ENCODE measurements at places on chromosomes 7 and 10.

- DNase-seq: no peak
These were observed 36.7 kb upstream of the HDAC9 start for GRCh38 chr7:18458830-18459229.

- no peak for DNase-seq
These were observed 19.6 kb upstream of the INPP5A start for GRCh38 chr10:132517951-132518521.

DNA sequence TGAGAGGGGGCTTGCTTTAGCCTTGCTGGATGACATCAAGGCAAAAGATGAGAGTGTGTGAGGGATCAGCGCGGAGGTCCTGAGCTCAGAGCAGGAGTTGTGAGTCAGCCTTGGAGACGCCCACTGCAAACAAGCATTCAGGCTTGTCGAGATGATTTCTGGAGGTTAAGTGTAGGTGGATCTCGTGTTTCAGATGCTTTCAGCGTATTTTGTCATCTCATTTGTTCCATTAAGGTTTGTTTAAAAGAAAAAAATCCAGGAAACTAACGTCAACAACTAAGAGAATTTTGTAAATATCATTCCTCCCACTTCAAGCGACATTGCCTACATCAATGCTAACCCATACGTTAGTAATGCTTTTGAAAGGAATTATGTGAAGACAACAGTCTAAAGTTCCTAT, 715.4 kb upstream of the NRP1 start:
- no peak for DNase-seq

- no peak for DNase-seq
These were observed 56.6 kb downstream of the ELMO1 start for GRCh38 chr7:37391791-37392672.

- no peak for DNase-seq
These were observed 137.0 kb downstream of the RAMP3 start for GRCh38 chr7:45294559-45294958.

GRCh38 chr10:85795460-85795859, 571.1 kb downstream of the GRID1 start:
- DNase-seq: no peak

- DNase-seq: no peak
These were observed 244.0 kb downstream of the SKAP2 start for GRCh38 chr7:26620352-26620751.

- DNase-seq: no peak
These were observed 11.2 kb downstream of the SLC13A4 start for GRCh38 chr7:135716677-135717238.

GRCh38 chr7:155057076-155057475, 13.0 kb upstream of the HTR5A start:
- no peak for DNase-seq

DNA sequence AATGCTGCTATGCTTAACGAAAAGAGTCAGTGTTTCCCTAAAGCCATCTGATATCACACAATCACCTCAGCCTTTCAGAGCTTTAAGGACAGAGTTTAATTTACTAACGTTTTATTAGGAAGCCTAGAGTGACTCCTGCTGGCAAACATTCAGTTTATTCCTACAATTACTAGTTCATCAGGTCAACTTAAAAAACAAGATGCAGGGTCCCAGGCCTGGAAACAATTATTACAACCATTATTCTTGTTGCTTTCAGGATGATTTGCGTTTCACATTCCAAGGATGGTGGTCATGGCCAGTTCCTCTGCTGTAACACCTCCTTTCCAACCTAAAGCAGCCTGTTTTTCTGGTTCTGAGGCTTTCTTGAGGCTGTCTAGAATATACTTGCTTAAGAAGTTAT, 1.5 kb upstream of the FAM53B start:
- DNase-seq: no peak

DNA sequence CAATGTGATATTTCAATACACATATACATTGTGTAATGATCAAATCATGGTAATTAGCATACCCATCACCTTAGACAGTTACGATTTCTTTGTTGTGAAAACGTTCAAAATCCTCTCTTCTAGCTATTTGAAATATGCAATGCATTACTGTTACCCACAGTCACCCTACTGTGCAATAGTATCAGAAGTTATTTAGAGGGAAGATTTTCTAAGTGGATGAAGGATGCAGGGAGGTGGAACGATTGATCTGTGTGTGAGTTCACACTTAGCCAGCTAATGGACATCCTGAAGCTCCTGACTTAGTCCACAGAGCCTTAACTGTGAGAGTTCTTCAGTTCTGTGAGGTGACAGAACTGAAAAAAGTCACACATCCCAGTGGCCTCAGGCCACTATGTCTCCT, 97.2 kb upstream of the LAMB4 start:
- no peak for DNase-seq

- no peak for DNase-seq
These were observed 152.6 kb downstream of the ZMYND11 start for GRCh38 chr10:287814-288213.

- DNase-seq: no peak
These were observed 34.1 kb downstream of the SAMD8 start for GRCh38 chr10:75145590-75145989.

DNA sequence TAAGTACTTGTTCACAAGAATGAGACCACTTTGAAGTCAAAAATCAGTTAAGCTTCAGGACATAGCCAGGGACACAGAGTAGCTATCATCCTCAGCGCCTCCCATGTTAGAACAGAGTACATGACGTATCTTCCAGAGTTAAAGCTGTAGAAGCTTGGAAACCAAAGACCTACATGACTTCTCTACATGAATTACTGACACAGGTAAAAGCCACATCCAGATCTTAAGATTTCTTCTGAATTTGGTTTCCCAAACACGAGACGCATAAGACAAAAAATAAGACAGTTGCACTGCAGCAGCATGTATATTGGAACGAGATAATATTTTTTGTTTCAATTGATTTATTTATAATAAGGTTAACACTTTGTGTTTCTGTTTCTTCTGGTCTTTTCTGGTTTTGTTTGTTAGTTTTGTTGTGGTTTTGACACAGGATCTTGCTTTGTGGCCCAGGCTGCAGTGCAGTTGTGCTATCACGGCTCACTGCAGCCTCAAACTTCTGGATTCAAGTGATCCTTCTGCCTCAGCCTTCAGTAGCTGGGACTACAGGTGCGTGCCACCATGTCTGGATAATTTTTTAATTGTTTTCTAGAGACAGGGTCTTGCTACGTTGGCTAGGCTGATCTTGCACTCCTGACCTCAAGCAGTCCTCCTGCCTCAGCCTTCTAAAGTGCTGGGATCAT, 10.2 kb upstream of the EPC1 start:
- no peak for DNase-seq

DNA sequence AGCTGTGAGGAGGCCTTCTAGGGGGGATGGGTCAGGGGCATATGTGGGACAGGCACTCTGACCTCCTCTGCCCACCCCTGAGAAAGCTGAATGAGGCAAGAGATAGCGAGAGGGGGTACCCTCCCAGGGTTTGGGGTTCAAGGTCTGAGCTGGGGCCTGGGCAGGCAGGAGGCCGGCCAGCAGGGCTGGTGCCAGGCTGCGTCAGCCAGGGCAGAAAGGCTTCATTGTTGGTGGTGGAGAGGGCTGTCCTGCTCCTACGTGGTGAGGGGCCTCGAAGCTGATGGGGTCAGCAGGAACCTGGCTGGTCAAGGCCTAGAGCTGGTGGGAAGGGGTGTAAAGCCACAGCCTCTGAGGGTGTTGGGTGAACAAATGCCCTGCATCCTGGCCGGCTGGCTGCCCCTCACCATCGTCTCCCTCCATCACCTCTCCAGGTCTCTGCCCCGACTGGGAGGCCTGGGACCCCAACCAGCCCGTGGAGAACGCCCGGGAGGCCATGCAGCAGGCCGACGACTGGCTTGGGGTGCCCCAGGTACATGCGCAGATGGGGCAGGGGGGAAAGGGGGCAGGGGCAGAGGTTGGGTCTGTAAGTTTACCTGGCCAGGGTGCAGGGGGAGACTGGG, 6.6 kb downstream of the FLNC start:
- DNase-seq: no peak

DNA sequence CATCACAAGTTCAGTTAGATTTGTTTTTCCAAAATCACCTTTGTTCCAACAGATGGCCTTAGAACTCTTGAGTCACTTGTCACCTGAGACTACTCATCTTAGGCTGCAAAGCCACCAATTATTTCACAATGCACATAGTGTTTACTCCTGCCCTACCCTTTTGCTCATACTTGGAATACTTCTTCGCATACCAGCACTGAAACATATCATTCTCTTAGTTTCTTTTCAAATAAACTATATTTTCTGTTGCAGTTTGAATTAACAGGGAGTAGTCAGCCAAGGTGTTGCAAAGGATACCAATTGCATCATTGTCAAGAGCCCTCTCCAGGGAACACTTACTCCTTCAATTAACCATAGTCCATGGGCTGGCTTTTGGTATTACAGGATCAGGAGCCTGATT, 71.0 kb downstream of the CASD1 start:
- DNase-seq: no peak
